Germinal center (tissue), 1 donor: ENCODE measurements at places on chromosomes 3 and 15.

DNA sequence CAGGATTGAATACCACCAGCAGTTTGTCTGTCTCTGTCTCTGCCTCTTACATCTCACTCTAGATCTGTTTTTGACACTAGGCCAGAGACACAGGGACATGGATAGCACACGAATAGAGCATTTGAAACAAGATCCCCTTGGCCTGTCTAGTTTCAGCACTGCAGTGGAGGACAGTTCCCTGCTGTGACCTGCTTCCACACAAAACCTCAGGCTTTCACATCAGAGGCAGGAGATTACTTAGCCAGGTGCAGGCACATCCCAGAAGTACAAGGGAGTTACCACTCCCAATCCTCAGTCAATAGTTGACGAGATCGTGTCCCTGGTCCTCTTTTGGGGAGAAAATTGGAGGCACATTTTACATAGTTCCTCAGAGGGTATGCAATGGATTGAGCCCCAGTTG lies 34.0 kb upstream of the CCK start:
- DNase-seq, result peak; percentile 8

GRCh38 chr3:124761935-124762660 lies 31.8 kb downstream of the UMPS start:
- no peak for DNase-seq

GRCh38 chr15:65952391-65953053 lies 83.2 kb downstream of the RAB11A start:
- no peak for DNase-seq

DNA sequence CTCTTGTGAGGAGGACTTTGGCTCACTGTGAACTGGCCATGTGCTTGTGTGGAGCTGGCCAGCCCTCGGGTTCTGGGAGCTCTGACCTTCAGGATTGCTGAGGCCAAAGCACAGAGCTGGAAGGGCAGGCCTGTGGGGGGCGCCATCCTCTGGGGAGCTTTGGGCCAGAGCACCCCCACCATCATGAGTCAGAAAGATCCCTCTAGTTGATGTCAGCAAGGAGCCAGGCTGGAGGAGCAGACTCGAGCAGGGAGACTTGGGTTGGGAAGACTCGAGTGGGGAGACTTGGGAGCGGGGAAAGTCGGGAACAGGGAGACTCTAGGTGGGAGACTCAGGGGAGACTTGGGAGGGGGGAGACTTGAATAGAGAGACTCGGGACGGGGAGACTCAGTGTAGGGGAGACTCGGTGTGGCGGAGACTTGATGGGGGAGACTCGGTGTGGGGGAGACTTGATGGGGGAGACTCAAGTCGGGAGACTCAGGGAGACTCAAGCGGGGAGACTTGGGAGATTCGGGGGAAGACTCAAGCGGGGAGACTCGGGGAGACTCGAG lies 37.7 kb upstream of the PLXNA1 start:
- DNase-seq, result no peak

DNA sequence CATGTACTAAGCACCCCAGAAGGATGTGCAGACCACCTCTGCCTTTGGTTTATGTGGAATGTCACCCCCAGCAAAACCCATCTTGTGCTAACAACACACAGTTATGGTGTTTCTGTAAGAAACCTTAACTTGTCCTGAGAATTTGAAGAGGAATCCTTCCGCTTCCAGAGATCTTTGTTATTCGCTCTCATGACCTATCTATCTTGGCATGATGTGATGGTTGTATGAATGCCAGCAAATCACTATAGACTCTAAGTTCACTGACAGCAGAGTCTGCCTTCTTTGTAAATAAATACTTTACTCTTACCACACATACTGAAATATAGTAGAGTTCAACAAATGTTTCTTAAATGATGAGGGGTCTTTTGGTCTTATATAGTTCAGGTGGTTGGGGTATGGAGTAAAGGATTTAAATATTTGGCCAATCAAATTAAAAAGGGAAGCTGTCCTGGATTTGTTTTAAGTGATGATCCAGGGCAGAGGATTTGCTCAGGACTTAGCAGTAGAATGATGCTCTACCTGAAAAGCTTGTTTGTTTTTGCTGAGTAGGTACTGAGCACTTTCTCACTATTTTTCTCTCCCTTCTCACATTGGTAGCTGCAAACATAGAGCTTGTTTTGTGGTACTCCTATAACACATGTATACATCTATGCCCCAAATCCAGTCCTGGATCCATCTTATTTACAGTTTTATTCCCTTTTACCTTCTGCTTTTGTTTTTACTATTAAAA lies 27.9 kb upstream of the RTP1 start:
- no peak for DNase-seq

GRCh38 chr3:163644172-163644571 lies 1434.1 kb downstream of the SI start:
- no peak for DNase-seq

DNA sequence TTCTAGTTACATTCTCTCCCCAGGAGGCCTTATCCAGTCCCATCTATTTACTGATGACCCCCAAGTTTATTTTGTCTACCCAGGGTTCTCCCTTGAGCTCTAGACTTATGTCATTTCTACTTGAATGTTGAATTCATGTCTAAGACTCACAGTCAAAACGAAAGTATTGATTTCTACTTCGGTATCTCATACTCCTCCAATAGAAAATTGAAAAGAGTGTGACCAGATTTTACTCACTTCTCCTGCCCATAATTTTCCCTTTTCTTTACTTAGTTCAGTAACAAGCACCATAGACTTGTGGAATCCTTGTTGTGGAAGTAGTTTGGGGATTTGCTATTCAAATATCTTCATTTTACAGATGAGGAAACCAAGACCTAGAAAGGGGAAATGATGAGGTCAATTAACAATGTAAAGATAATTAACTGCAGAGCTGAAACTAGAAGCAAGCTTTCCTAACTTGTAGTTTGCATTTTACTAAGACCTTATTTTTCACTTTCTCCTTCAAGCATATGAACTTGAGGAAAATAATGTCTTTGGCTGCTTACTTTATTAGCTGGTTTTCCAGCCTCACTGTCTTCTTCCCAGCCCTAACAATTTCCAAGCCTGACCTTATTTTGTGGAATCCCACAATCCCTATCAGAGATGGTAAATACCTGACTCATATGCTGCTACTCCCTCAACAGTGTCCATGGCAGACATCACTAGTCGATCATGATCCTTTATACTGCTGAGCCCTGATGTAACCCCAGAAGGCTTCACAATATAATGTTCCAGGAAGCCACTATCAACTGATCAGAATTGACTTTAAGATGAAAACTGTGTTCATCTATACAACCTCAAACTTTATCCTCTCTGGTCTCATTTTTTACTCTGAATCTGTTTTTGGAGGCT lies 123.9 kb upstream of the AGBL1 start:
- no peak for DNase-seq

GRCh38 chr3:11455956-11456355 lies 183.8 kb downstream of the ATG7 start:
- DNase-seq, result no peak

- no peak for DNase-seq
These were observed 28.8 kb upstream of the SLC41A3 start for GRCh38 chr3:126112531-126113237.

GRCh38 chr3:31180274-31180673 lies 285.8 kb upstream of the GADL1 start:
- no peak for DNase-seq

GRCh38 chr15:93312891-93313486 lies 224.0 kb upstream of the RGMA start:
- no peak for DNase-seq

DNA sequence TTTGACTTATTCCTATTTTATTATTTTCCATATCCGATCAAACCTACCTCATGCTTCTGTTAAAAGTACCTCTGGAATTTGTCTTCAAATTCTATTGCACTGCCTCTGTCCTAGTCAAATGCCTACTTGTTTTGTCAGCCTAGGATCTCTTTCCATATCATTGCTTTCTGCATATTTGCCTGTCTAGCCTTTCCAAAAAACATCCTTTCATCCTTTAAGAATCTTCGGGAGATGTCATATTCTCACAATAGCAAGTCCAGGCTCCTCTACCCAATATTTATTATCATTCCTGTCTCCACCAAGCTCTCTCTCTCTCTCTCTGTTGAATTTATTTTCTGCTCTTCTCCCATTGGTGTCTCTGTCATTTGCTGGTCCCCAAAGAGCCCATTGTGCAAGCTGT lies 80.1 kb downstream of the LRRC28 start:
- no peak for DNase-seq

DNA sequence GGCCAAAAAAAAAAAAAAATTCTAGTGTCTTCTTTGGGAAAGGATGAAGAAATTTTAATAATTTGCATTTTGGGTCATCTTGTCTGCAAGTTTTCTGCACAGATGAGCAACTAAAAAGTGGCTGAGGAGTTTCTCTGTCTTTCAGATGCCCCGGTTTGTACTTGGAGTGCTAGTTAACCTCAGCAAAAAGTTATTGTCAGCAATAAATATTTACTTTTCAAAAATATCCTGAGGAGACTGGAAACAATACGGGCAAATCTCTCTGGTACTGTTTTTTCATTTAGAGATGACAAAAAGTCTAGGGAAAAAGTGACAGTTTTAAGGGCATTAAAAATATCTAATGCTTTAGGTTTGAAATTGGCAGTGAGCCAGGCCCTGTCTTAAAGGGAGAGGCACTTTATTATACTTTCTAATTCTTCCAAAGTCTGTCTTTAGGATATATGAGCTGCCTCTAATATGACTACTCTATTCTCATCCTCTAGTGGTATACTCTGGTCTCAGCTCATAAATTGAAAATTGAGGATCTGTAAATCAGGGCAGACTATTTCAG lies 436.0 kb upstream of the NR2F2 start:
- no peak for DNase-seq

DNA sequence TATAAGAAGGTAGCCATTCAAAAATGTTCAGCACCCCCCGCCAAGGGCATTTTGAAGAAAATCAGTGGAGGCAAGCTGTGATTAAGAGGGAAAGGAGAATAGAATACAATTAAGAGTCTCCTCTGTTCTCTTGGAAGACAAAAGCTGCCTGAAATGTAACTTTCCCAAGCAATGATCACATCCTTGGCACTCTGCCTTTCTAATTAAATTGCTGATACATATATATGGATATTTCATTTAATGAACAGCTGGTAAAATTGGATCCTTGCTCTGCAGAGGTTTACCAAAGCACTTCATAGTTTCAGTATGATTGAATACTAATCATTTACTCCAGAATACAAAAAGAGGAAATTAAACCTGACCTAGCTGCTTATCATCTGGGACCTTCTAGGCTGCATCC lies 10.4 kb downstream of the COL6A6 start:
- no peak for DNase-seq

DNA sequence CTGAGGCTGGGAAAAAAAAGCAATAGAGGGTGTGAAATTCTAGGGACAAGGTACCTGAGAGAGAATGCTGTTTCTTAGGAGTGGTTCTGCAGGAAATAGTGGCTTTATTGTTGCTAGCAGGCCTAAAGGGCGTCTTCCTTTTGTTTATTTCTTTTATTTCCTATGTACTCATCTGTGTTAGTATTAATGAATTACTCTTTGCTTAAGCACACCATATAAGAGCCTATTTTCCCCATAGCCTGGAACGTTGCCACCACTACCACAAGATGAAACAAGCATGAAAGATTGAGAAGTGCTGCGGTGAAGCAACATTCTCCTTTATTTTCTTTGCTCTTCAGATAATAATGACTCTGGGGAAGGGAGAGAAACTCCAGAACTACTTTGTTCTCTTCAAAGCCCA lies 21.3 kb upstream of the GOLIM4 start:
- DNase-seq, result no peak

DNA sequence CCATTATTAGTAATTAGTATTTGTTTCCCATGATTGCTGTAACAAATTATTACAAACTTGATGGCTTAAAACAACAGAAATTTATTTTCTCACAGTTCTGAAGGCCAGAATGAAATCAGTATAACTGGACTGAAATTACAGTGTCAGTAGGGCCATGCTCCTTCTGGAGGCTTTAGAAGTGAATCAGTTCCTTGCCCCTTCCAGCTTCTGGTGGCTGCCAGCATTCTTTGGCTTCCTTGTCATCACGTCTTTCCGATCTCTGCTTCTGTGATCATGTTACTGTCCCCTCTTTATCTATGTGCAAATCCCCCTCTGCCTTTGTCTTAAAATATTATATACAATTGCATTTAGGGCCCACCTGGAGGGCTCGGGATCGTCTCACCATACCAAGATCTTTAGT lies 92.0 kb downstream of the FOXB1 start:
- no peak for DNase-seq

DNA sequence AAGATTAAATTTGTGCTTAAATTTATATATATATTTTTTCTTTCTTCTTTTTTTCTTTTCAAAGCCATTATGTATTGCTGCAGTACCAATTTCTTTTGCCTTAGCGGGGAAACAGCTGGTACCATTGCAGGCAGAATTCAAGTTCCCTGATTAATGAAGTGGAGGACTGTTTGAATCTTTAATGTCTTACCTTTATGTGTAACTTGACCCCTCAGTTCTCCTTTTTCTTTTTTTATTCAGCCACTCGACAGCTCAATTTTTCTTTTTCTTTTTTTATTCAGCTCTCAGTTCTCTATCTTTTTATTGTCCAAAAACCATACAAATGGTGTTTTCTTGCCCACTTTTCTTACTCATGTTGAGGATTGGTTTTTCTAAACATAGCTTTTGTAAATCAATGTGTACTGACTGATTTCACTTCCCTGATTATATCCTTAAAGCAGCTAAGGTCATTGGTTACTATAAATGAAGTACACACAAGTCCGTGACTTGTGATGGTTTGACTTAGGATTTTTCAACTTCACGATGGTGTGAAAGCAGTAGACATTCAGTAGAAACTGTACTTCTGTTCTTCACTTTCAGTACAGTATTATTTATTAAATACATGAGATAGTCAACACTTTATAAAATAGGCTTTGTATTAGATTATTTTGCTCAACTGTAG lies 22.8 kb downstream of the ATP2C1 start:
- no peak for DNase-seq

GRCh38 chr3:75342425-75342824 lies 321.7 kb upstream of the FRG2C start:
- DNase-seq, result no peak

- no peak for DNase-seq
These were observed 389 bp downstream of the ARPC4 start for GRCh38 chr3:9793161-9793781.

GRCh38 chr3:46674031-46674845 lies 19.2 kb downstream of the ALS2CL start:
- DNase-seq, result no peak

DNA sequence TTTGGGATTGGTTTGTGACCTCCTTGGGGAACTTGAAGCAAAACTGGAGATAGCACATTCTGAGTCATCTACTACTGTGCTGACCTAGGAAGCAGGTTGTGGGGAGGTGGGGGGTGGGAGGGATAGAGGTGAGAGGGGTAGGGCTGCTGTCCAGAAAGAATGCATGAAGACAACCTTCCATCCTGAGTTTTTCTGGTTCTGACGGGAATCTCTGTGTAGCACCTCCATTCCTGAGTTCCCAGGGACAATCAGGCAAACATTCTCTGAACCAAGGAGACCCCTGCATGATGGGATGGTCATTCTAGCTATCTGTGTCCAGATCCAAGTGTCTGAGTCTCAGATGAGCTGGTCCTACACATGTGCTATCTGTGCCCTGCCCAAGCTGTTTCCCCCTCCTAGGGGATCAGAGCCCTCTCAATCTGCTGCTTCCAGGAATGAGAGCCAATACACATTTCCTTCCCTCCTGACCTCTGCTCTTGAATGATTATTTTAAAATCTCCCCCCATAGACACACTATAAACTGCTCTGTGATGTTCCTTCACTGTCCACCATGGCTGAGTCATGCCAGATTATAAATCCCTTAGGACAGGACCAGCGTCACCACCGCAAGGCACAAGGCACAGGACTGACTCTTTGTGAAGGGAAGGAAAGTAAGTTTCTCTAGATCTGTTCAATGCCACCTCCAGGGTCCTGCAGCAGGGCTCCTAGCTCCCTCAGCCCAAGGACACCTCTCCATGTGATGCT lies 2.2 kb upstream of the CD276 start:
- DNase-seq, result no peak
